ENCODE measurements at places on chromosomes 1 and 21.

DNA sequence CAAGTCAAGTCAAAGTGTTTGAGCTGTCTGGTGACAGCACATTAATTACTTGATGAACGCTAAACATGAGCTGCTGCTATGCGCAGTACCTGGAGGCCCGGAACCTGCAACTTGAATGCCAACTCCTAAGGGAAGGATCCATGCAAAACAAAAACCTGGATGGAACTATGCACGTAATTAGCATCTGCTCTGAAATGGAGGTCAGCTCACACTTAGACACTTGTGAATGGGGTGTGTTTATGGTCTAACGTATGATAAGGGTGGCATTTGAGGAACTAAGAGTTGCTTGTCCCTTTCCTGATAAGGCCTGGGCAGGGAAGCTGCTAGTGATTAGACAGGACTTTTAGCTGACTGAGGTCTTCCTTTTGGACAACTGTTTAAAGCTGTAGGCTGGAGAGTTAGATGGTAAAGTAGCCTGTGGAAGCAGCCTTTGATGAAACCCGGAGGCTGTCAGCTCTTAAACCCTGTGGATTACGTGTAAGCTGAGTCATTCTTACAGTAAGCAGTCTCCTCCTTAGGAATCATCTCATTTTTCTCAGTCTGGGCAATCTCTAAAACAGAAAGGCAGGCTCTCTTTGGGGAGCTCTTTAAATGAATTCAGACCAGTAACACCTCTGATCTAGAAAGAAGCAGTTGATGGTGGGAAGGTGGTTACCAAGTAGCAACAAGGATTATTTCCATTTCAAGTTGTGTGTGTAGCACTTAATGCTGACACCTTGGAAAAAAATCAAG lies 6.8 kb downstream of the TENT5C start:
- H3K27me3 ChIP-seq = no peaks in the 10 kb centered on the region
- H3K27ac ChIP-seq = no peak overlapping the region
- peaks cover 63% of the 10 kb centered on the region for H3K36me3 ChIP-seq
- peaks cover 86% of the 10 kb centered on the region for H3K4me1 ChIP-seq

- H3K27ac ChIP-seq = no peak overlapping the region
- DNase-seq = no peak
- H3K4me3 ChIP-seq = no peak overlapping the region
- no peaks in the 10 kb centered on the region for H3K4me1 ChIP-seq
These were observed 140.8 kb downstream of the FMN2 start for GRCh38 chr1:240232530-240232929.

DNA sequence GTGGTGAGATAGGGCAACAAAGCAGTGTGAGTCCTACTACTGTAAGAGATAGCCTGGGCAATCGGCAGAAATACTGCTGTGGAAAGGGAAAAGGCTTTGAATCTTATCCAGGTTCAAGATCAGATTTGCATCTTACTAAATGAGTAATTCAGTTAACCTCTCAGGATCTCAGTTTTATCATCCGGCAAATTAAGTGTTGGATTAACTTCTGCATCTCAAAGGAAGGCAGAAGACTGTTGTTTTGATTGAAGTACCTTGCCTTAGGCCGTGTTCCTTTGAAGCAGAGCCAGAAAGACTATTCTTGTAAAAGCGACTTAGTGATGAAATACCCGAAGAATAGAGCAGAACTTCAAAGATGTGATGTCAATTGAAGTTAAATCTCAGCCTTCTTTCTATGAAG lies 612.9 kb upstream of the USP24 start:
- no peaks in the 10 kb centered on the region for H3K36me3 ChIP-seq
- H3K4me1 ChIP-seq = no peaks in the 10 kb centered on the region
- no peak overlapping the region for H3K4me3 ChIP-seq
- no peak for DNase-seq
- no peak overlapping the region for H3K27ac ChIP-seq

- no peaks in the 10 kb centered on the region for H3K36me3 ChIP-seq
- no peak for DNase-seq
- no peak overlapping the region for H3K4me3 ChIP-seq
- peaks cover 9% of the 10 kb centered on the region for H3K27me3 ChIP-seq
- no peaks in the 10 kb centered on the region for H3K4me1 ChIP-seq
- H3K27ac ChIP-seq = no peak overlapping the region
These were observed 4.7 kb downstream of the SELENBP1 start for GRCh38 chr1:151367658-151368392.

DNA sequence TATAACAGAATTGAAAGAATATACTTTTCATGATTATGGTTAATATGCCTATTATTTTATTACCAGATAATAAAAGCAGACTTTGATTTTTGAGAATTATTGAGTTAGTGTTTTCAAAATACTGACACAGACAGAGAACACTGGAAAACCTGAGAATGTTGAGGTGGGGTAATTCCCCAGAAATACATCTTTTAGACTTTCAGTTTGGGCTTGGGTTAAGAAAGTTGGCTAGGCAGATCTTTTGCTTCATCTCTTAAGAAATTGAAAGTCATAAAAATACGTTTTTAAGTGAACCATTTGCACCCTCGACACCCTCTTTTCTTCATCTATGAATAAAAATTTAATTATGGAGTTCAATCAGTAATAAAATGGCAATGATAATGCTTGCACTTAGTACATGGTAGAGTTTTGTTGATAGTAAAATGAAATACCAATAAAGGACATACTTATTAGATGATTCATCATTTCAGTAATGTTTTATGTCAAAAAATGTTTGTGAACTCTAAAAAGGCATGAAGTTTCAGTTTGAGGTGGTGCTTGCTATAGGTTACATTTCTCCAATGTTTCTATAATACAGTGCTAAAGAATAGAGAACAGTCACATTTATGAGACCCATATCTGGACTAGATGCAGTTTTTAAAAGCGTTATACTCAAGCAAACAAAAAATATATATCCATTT lies 1.9 kb upstream of the SAMSN1 start:
- H3K27me3 ChIP-seq = no peaks in the 10 kb centered on the region
- peaks cover 60% of the 10 kb centered on the region for H3K4me1 ChIP-seq
- peaks cover 21% of the 10 kb centered on the region for H3K36me3 ChIP-seq
- no peak for DNase-seq
- H3K4me3 ChIP-seq = peak overlapping the region; percentile 26

- H3K36me3 ChIP-seq = no peaks in the 10 kb centered on the region
- H3K27me3 ChIP-seq = no peaks in the 10 kb centered on the region
- no peak for DNase-seq
- no peak overlapping the region for H3K4me3 ChIP-seq
These were observed 90.6 kb downstream of the SGIP1 start for GRCh38 chr1:66624412-66625060.

GRCh38 chr1:184324972-184325371 lies 61.9 kb upstream of the C1orf21 start:
- DNase-seq = no peak
- H3K27ac ChIP-seq = no peak overlapping the region
- H3K4me1 ChIP-seq = no peaks in the 10 kb centered on the region
- H3K4me3 ChIP-seq = no peak overlapping the region
- no peaks in the 10 kb centered on the region for H3K36me3 ChIP-seq

- peak overlapping the region; percentile 91 for H3K27ac ChIP-seq
- no peaks in the 10 kb centered on the region for H3K27me3 ChIP-seq
- peak overlapping the region; percentile 70 for H3K4me3 ChIP-seq
These were observed 8.0 kb downstream of the NDUFS5 start for GRCh38 chr1:39034114-39034654.

DNA sequence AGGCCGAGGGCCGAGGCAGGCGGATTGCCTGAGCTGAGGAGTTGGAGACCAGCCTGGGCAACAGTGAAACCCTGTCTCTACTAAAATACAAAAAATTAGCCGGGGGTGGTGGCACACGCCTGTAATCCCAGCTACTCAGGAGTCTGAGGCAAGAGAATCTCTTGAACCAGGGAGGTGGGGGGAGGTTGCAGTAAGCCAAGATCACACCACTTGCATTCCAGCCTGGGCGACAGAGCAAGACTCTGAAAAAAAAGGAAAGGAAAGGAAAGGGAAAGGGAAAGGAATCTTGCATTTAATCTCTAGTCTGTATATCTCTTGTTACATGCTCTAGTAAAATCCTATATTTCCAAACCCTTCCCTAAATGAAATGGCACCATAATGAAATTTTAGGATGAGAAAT lies 328.3 kb upstream of the ADGRL2 start:
- no peaks in the 10 kb centered on the region for H3K36me3 ChIP-seq
- no peaks in the 10 kb centered on the region for H3K4me1 ChIP-seq
- DNase-seq = no peak

- peaks cover 6% of the 10 kb centered on the region for H3K27me3 ChIP-seq
- H3K4me3 ChIP-seq = no peak overlapping the region
- DNase-seq = no peak
- H3K36me3 ChIP-seq = peaks cover 3% of the 10 kb centered on the region
- H3K4me1 ChIP-seq = peaks cover 37% of the 10 kb centered on the region
These were observed 3.6 kb upstream of the MAN1A2 start for GRCh38 chr1:117363571-117364048.

DNA sequence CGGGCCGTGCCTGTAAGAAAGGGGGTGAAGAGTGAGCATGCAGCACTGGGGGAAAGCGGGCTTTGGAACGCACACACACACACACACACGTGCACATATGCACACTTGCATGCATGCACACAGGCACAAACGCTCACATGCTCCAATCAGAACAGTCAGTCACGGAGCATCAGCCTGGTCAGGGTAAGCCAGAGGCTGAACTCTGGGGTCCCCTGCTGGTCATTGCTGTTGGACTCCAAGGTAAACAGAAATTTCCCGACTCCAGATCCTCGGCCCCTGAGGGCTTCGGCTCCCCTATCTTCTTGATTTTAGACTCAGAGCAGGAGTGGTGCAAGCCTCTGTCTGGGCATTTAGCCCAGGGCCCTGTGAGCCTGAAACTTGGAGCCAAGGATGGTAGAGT lies 54.2 kb downstream of the SYT2 start:
- no peak overlapping the region for H3K27ac ChIP-seq
- H3K36me3 ChIP-seq = no peaks in the 10 kb centered on the region
- no peak for DNase-seq
- H3K27me3 ChIP-seq = peaks cover 77% of the 10 kb centered on the region
- no peak overlapping the region for H3K4me3 ChIP-seq

All from activated naive CD4-positive, alpha-beta T cell treated with anti-CD3 and anti-CD28 coated beads, Interleukin-2, amount 10 ng/mL, durations not matched to agents 7 days and 5 days (primary cell).